Activated naive CD8-positive, alpha-beta T cell treated with anti-CD3 and anti-CD28 coated beads, Interleukin-2, amount 10 ng/mL, durations not matched to agents 7 days and 5 days (primary cell): ENCODE measurements at places on chromosomes 1 and 21. TPM values are rescaled to one million over a fixed set of nuclear protein-coding genes. Genes with fewer than 3 reads are reported as not detected.

DNA sequence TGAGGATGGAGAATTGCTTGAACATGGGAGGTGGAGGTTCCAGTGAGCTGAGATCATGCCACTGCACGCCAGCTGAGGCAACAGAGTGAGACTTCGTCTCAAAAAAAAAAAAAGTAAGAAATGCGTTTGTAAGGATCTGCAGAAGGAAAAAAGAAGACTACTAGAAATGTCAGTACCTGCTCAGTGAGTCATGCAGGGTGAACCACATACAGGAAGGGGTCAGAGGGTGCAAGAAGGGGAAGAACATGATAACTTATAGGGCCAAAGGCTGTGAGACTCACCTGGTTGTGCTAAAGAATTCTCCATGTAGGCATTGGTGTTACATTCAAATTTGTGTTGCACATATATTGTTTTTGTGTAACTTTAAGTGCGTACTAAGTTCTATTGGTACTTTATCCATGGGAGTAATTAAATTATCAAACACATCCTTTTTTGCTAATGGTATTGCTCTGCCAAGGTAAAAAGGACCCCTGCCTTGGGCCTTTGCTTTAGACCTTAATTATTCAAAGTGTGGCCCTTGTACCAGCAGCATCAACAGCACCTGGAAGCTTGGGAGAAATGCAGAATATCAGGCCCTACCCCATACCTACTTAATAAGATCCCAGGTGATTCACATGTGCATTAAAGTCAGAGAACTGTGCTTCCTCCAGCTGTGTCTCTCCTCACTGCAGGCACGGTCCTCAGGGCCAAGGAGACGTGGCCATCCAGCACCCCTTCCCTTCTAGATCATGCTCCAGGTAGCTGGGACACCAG is 96.4 kb upstream of the PPP2R5A start:
- H3K4me3 ChIP-seq, result peak overlapping the region; percentile 30
- no peak for DNase-seq
- H3K4me1 ChIP-seq, result peaks cover 31% of the 10 kb centered on the region
- peaks cover 5% of the 10 kb centered on the region for H3K27me3 ChIP-seq
- H3K36me3 ChIP-seq, result peaks cover 6% of the 10 kb centered on the region
- peak overlapping the region; percentile 53 for H3K27ac ChIP-seq

DNA sequence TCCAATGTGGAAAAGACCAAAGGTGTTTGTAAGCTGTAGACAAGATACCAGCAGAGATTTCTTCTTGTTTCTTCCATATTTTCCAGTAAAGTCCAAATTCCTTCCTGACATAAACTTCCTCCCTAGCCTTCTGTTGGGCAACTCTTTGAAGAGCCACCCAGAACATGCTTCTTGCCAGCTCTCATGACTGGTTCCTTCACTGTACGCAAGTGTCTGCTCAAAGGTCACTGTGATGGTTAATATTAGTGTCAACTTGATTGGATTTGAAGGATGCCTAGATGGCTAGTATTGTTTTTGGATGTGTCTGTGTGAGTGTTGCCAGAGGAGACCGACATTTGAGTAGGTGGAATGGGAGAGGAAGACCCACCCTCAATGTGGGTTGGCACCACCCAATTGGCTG is 416.6 kb upstream of the RUNX1 start:
- no peaks in the 10 kb centered on the region for H3K27me3 ChIP-seq
- DNase-seq, result no peak
- no peak overlapping the region for H3K4me3 ChIP-seq
- H3K4me1 ChIP-seq, result peaks cover 3% of the 10 kb centered on the region
- H3K27ac ChIP-seq, result no peak overlapping the region
- peaks cover 12% of the 10 kb centered on the region for H3K36me3 ChIP-seq

DNA sequence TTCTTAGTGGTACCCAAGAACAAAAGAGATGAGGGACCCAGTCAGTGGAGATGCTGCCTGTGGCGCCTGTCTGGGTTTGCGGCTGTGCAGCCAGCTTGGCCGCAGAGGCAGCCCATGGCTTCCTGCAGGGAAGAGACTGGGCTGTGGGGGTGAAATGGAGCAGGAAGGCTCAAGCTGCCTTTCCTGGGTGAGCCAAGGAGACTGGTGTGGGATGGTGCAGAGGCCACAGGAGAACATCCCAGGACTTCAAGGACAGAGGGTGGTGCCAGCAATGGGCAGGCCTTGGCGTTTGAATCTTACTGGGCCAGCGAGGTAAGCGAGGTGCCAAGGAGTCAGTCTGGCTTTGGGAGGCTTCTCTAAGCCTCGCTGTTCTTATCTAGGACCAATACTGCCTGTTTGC is 26.4 kb downstream of the KCNA10 start:
- DNase-seq, result no peak
- H3K4me3 ChIP-seq, result no peak overlapping the region
- H3K27me3 ChIP-seq, result peaks cover 2% of the 10 kb centered on the region
- H3K36me3 ChIP-seq, result no peaks in the 10 kb centered on the region

- H3K27me3 ChIP-seq, result no peaks in the 10 kb centered on the region
- H3K36me3 ChIP-seq, result peaks cover 69% of the 10 kb centered on the region
- peaks cover 5% of the 10 kb centered on the region for H3K4me1 ChIP-seq
Measured at GRCh38 chr1:67040405-67040804, 13.5 kb downstream of the SLC35D1 start.

DNA sequence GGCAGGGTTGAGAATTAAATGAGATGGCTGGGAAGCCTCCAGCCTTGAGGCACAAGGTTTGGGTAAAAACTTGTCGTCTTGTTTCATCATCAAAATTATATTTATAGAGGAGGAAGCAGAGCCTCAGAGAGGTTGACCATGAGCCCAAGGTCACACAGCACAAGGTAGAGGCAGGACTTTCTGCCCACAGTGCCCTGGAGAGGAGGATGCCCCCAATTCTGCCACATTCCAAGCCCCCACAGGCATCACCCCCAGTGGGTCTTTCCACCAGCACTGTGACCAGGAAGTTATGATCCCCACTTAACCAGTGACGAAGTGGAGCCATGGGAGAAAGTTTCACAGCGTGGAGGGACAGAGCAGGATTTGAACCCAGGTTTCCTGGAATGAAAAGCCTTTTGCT is 400.0 kb downstream of the MATN1 start:
- H3K36me3 ChIP-seq, result no peaks in the 10 kb centered on the region

- no peak for DNase-seq
- H3K4me1 ChIP-seq, result peaks cover 29% of the 10 kb centered on the region
- no peaks in the 10 kb centered on the region for H3K27me3 ChIP-seq
- H3K4me3 ChIP-seq, result peak overlapping the region; percentile 43
- H3K27ac ChIP-seq, result peak overlapping the region; percentile 46
Measured at GRCh38 chr1:107900090-107900945, 64.7 kb downstream of the VAV3 start.

DNA sequence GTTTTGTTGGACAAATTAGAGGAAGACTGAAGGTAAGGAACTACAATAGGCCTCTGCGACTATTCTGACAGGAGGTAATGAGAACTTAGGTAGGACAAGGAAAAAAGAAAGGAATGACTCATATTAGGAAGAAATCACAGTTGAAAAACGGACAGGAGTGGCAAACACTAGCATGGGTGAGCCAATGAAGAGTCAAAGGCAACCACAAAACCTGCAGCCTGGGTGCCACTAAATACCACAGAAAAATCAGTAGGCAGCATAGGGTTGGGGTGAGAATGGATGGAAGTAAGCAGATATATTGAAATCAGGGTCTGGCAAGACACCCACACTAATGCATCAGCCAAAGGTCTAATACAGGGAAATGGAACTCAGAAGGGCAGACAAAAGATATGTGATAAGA is 10.0 kb downstream of the RBM34 start:
- DNase-seq, result no peak
- peaks cover 26% of the 10 kb centered on the region for H3K4me1 ChIP-seq
- H3K4me3 ChIP-seq, result no peak overlapping the region
- peak overlapping the region; percentile 24 for H3K27ac ChIP-seq

DNA sequence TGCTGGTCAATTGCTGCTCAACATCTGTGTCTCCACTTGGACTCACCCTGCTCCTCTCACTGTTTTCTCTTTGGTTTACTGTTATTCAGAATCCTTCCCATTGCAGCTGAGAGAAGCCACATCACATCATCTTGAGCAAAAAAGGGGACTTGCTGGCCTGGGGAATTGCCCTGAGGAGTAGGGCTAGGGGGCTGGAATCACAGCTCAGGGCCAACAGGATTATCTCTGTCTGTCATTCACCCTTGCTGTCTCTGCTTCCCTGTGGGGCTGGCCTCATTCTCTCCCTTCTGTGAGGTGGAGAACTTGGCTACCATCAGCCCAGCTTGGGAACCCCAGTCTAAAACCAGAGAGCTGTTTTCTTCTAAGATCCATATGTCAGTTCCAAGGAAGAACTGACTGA is 140.7 kb upstream of the WNT4 start:
- no peak overlapping the region for H3K27ac ChIP-seq
- H3K4me3 ChIP-seq, result no peak overlapping the region
- DNase-seq, result no peak
- H3K27me3 ChIP-seq, result peaks cover 9% of the 10 kb centered on the region

GRCh38 chr1:11788549-11789053 is 17.2 kb downstream of the MTHFR start:
- no peak overlapping the region for H3K4me3 ChIP-seq
- no peaks in the 10 kb centered on the region for H3K4me1 ChIP-seq
- no peak for DNase-seq
- H3K27ac ChIP-seq, result no peak overlapping the region
- H3K27me3 ChIP-seq, result no peaks in the 10 kb centered on the region

NID1 gene
- 0.19 TPM for total RNA-seq

IFI16 gene
- total RNA-seq, result 300 TPM

ZNF692 gene
- 70.2 TPM for total RNA-seq

IVL gene
- not detected for total RNA-seq
